ENCODE measurements at places on chromosomes 12 and 14.

DNA sequence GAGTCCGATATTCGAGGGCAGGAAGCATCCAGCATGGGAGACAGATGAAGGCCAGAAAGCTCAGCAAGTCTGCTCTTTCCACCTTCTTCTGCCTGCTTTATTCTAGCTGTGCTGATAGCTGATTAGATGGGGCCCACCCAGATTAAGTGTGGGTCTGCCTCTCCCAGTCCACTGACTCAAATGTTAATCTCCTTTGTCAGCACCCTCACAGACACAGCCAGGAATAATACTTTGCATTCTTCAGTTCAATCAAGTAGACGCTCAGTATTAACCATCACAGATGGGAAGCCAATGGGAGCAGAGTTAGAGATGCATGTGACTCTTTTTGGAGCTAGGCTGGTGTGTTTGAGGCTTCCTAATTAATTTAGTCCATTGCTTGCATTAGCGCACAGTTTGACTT, 17.0 kb downstream of the C12orf75 start:
- no peak for DNase-seq

GRCh38 chr12:49534731-49535278, 4.0 kb upstream of the KCNH3 start:
- DNase-seq, result no peak

DNA sequence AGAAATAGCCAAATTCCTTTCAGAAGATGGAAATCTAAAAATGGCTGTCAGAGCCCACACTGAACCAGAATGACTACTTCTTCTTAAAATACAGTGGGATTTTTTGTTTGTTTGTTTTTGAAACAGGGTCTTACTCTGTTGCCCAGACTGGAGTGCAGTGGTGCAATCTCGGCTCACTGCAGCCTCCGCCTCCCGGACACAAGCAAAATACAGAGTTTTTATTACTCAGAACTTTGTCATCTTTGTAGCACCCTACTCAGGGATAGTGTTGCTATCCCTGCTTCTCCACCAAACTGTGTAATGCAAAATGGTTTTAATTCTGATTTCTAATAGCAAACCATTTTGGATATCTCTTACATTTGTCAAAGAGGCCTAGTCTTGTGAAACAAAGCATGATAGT, 16.4 kb downstream of the ZNF410 start:
- DNase-seq, result no peak

DNA sequence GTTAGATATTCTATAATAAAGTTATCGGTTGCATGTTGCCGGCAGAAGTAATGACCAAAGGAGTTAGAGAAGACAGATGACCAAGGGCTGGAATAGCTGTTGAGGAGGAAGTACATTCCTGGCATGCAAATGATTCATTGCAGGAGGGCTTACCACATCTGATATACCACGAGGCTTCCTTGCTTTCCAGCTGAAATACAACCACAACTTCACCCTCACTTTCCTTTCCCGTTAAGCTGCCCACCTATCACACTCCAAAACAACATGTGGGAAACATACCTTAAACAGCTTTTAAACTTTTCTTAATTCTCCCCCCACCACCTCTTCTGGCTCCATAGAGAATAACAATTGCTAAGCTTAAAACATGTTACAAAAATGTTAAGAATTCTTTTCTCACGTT, 594.1 kb downstream of the NRXN3 start:
- peak; percentile 64 for DNase-seq

- no peak for DNase-seq
Observed at GRCh38 chr12:84648425-84648824, 264.2 kb downstream of the SLC6A15 start.

DNA sequence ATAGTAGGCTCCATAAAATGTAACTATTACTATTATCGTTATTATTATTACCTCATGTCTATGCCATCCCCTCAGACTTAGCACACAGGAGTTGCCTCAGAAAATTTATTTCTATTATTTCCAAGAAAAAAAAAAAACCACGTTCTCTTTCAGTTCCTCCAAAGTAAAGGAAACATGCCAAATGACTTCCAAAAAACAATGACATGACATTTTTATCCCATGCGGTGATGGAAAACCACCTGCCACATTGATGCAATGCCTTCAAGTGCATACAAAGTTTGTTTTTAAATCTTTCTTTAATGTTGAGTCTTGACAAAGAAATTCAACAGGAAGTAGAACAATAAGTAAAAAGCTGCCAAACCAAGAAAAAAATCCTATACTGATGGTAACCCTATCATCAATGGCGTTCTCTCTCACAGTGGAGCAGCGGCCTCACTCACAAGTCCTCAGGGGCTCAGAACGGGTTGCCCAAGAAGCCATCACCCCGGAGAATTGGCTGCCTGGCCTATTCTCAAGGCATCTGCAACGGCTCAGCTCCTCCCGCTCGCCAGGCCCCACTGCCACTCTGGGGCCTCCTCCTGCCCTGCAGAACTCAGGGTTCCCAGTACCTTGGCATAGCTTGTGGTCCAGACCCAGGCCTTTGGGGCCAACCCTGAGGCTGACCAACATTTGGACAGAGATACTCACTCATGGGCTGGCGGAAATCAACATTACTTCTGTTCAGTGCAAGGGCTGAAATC, 51.9 kb downstream of the SERPINA3 start:
- no peak for DNase-seq

DNA sequence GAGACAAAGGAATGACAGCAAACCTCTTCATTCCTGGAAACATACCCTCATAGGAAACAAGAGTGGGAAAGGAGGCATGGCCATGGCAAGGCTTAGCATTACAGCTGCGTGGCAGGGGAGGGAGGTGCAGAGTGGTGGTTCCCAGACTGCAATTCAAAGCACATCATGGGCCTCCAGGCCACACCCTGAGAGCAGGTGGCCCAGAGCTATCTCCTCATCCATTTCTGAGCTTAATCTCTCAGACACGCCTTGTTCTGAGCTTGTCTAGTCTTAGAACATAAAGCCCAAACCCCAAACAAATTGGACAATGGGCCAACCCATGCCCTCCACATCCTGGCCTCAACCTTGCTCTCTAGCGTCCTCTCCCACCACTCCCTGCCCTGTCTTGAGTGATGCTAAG, 5.9 kb upstream of the KRT3 start:
- DNase-seq, result no peak

GRCh38 chr12:45254254-45254653, 38.4 kb downstream of the ANO6 start:
- no peak for DNase-seq

GRCh38 chr12:130216031-130216430, 53.8 kb downstream of the FZD10 start:
- DNase-seq, result no peak

DNA sequence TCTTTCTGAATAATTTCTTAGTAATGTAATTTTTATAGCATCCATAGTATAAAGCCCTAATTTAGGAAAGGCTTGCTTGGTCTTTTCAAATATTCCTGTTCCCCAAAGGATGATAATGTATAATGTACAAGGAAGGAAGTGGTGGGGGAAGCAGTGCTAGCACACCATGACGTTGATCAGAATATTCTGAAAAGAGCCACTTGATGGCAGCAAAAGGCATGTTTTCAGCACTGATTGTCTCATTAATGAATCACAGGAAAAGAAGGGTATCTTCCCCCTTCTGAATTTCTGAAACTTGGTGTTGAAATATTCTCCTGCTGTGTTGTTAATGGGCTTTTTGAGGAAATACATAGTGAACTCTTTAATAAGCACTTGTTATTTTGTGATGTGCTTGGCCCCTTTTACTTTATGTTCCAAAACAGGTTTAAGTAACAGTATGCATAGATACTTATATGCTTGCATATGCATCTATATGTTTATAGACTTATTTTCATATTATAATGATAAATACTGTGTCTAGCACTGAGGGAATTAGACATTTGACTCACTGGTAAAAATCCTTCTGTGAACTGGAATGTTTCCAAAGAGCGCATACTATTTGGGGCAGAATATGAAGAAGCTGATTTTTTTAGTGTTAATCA, 122.0 kb downstream of the TMEM117 start:
- peak; percentile 51 for DNase-seq

GRCh38 chr12:14216405-14217294, 148.8 kb upstream of the ATF7IP start:
- DNase-seq, result peak; percentile 33

- DNase-seq, result no peak
Observed at GRCh38 chr14:89255012-89255411, 162.0 kb downstream of the FOXN3 start.

DNA sequence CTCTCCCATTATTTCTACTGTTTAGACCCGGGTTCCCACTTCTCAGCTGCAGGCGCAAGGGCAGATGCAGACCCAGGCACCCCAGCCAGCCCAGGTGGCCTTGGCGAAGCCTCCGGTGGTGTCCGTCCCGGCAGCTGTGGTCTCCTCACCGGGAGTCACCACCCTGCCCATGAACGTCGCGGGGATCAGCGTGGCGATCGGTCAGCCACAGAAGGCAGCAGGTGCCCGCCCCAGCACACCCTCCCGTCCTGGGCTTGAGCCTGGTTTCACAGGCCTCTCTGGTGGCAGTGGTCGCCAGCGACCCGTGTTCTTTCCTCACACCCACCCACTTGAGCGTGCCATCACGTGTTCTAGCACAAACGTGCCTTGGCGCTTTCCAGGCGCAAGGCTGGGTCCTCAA, 77.4 kb downstream of the DDX51 start:
- DNase-seq, result no peak

DNA sequence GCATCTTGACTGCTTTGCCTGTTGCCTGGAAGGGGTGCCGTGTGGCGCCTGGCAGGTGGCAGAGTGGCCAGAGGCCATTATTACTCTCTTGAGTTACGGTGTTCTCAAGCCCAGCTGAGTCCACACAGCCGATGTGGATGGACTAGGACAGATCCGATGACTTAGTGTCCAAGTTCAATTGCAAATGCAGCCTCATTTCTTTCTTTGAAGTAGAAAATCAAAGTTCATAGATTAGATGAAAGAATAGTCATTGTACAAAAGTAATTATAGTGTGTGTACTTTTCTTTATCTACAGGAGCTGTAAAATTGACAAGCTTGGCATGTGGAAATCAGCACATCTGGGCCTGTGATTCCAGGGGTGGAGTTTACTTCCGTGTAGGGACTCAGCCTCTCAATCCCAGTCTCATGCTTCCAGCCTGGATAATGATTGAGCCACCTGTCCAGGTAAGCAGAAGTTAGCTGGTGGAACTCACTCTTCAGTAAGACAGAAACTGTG, 44.7 kb downstream of the ANKRD9 start:
- DNase-seq, result no peak

GRCh38 chr12:124162151-124163110, 132.5 kb upstream of the RFLNA start:
- DNase-seq, result no peak

GRCh38 chr12:50961708-50962107, 9.4 kb downstream of the HIGD1C start:
- DNase-seq, result peak; percentile 40

DNA sequence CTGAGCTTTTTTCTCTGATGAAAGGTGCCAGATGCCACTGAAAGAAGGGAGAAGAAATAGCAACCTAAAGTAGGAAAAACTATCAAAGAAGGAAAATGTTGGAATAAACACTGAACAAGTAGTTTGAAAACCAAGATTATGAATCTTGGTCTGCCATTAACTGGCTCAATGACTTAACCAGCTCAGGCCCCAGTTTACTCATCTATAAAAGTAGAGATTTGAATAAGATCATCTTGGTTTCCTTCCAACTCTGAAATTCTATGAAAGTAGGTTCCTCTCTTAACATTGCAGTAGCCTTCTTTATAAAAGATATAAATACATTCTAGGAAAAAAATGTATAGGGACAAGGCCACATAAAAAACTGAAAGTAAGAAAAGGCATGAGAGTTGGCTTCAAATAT, 16.1 kb upstream of the CCND2 start:
- no peak for DNase-seq

GRCh38 chr12:15982471-15982870, 71.3 kb downstream of the DERA start:
- DNase-seq, result peak; percentile 62

DNA sequence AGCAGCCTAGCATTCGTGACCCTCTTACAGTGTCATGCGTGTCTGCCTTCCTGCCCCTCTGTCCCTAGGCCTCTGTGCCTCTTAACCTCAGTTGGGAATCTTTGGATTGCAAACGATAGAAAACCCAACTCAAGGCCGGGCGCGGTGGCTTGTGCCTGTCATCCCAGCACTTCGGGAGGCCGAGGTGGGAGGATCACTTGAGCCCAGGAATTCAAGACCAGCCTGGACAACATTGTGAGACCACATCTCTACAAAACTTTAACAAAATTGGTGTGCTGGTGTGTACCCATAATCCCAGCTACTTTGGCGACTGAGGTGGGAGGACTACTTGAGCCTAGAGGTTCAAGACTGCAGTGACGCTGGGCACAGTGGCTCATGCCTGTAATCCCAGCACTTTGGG, 36.7 kb downstream of the TMEM120B start:
- DNase-seq, result no peak

GRCh38 chr12:107818984-107819383, 44.5 kb downstream of the ASCL4 start:
- peak; percentile 13 for DNase-seq

- peak; percentile 59 for DNase-seq
Observed at GRCh38 chr12:6326316-6327228, 15.3 kb downstream of the TNFRSF1A start.

DNA sequence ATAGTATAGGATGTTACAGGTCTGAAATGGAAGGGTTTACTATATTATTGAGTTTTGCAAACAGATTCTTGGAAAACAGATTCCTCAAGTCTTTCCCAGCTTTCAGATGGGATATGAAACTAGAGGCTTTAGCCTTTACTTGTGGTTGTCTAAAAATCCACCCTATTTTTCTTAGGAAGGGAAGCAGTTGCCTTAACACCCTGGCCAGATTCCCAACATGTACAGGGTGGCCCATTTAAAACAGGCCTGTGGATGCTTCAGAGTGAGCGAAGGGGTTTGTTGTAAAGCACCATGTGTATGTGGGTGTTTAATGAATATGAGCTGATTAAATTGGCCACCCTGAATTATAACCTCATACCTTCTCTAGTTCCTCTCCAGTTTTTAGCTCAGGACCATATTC, 415.9 kb downstream of the ZFP36L1 start:
- no peak for DNase-seq

DNA sequence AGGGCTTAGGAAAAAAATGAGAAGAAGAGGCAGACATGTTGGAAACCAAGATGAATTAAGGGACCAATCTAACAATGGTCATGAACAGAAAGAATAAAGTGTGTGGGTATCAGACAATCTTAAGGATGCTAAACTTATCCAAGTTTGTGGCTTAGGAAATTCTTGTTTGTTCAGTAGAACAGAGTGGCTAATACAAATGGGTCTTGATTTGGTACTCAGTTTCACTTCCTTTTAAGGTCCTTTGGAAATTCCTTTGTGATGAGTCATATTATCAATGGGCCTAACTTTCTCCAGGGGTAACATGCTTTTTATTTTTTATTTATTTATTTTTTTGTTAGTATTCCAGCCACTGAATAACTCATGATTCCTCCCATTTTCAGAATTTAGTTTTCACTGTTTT, 1154.7 kb upstream of the FLRT2 start:
- peak; percentile 27 for DNase-seq

Measured in astrocyte of the spinal cord (primary cell).